ENCODE measurements at places on chromosomes 1 and 21.

DNA sequence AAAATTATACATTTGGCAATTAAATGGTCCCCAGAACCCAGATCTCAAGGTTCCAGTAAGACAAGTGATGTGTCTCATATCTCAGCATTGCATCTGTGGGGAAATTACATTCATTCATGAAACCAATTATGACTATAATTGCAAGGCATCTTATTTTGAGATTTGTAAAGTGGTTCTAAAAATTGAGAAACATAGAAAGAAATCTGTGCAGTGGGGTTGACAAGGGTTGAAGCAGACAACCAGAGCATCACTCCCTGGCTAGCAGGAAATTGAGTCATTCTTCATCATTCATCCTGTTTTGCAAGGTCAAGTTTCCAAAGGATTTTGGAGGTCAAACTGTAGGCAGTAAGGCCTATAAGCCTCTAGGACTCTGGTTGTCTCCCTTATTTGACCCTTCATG, 25.1 kb upstream of the MROH9 start:
- DNase-seq = no peak

- DNase-seq = no peak
Observed at GRCh38 chr1:97508653-97509218, 412.1 kb downstream of the DPYD start.

DNA sequence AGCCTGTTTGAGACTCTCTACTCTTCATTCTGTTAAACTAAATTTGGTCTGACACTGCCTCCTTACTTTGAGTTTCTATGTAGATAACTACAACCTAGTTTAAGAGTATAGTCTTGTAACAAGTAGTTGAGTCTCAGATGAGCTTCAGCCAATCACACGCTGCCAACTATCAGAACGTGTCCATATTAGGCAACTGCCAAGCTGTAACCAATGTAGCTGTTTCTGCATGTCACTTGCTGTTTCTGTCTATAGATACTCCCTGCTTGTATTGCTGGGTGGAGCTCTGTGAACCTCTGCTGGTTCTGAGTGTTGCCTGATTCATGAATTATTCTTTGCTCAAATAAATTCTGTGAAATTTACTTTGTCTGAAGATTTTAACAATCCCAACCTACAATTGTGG, 452.6 kb upstream of the NR5A2 start:
- no peak for DNase-seq

DNA sequence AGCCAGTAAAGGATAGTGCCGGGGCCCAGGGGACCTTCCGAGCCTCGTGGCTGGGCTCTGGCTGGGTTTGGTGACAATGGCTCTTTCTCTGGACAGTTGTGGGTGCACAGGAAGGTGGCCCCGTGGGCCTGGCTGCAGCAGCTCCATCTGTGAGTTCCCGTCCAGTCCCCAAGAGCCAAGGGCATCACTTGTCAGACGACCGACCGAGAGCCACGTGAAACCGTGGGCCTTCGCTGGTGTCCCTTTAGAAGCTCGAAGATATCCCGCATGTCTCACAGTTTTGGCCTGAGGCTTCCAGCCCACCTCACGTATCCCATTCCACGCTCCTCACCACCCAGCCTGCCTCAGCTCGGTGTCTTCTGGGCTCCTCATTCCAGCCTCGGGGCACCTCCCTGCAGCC, 27.2 kb upstream of the UMODL1 start:
- DNase-seq = no peak

DNA sequence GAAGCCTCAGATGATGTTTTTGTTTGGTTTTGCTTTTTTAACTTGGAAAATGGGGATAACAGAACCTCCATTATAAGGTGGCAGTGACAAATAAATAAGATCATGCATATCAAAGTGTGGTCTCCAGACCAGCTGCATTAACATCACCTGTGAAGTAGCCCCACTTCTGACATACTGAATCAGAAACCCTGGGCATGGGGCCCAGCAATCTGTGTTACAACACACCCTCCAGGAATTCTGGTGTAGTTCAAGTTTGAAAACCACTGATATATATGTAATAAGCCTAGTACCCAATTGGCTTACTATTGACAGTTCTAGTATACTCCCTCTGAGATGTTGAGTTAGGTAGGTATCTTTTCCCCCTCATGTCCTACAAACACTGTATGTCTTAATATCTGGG, 24.1 kb upstream of the RNF19B start:
- no peak for DNase-seq

GRCh38 chr1:84361796-84362195, 36.5 kb upstream of the DNASE2B start:
- no peak for DNase-seq

- DNase-seq = no peak
Observed at GRCh38 chr1:9294910-9295636, 2.4 kb downstream of the SPSB1 start.

GRCh38 chr1:226073184-226073950, 10.9 kb downstream of the H3-3A start:
- DNase-seq = no peak

- no peak for DNase-seq
Observed at GRCh38 chr1:160090760-160091159, 7.7 kb downstream of the IGSF8 start.

DNA sequence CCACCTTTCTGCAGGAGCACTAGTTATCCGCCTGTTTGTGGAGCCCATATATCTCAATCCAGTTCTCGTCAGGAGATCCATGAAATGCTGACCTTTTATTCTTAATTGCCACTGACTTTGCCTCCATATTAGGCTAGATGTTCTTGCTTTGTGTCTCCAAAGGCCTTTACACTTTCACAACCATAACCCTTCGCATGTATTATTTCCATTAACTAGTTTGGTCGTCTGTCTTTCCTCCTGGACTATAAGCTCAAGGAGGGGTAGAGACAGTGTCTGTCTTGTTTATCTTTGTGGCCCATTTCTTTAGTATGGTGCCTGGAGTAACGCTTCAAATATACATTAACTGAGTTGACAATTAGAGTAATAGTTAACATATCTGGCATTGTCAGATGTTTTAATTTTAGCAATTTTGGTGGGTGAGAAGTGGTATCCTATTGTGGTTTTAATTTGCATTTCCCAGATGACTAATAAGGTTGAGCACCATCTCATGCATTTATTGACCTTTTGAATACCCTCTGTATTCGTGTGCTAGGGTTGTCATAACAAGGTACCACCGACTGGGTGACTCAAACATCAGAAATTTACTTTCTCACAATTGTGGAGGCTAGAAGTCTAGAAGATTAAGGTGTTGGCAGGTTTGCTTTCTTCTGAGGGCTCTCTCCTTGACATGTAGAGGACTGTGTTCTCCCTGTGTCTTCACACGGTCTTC, 21.7 kb upstream of the IL12RB2 start:
- DNase-seq = no peak

GRCh38 chr21:29817450-29817849, 122.3 kb downstream of the GRIK1 start:
- no peak for DNase-seq

GRCh38 chr1:237105826-237106225, 63.8 kb downstream of the RYR2 start:
- no peak for DNase-seq

DNA sequence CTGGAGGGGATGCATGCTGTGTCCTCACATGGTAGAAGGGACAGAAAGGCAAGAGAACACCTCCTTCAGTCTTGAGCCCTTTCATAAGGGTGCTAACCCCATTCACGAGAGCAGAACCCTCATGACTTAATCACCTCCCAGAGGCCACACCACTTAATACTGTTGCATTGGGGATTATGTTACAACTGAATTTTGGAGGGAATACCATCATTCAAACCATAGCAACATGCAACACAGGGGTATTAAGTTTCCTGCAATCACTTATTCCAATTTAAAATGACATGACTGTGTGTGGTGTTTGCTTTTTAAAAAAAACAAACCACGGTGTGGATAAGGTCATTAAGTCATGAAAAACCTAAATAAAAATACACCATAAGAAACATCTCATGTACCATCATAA, 3.1 kb upstream of the LIN9 start:
- DNase-seq = no peak

DNA sequence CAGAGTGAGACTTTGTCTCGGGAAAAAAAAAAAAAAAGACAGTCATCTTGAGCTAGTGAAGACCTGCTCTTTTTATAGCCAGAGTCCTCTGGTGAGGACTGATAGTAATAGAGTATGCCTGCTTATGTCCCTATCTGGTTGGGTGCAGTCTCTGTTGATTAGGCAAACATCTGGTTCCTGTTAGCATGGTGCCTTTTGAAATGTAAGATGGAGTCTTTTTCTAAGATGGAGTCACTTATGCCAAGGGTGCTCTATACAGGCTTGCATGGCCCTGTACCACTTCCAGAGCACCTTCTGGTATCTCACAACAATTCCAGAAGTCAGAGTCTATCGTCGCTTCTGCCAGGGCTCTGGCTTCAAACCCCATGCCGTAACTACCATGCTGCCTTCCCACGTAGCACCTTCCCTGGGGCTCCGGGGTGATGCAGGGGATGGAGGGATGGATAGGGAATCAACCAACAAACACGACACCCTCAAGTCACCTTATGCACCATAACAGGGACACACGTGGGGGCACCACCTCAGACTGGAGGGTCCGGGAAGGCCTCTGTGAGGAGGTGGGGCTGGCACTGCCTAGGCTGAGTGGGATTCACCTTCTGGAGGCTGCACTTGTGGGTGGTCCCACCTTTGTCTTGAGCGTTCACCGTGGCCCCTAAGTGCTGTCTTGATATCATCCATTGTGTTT, 11.6 kb upstream of the PADI6 start:
- DNase-seq = no peak

GRCh38 chr1:183842795-183843144, 37.9 kb downstream of the RGL1 start:
- DNase-seq = no peak

DNA sequence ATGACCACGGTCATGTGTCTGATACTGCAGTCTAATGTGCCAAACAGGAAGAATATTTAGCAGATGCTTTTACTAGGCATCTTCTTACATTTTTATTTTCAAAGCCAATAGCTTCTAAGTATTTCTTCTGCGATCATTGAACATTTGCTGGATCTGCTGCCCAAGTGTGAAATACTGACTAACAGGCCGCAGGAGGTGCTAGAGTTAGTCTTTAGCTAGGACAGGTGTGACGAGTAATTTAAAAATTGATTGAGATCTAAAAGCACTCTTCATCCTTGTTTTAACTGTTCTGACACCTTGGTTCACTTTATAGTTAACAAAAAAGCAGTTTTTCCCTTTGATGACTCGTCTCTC, 748 bp upstream of the FAM78B start:
- no peak for DNase-seq

DNA sequence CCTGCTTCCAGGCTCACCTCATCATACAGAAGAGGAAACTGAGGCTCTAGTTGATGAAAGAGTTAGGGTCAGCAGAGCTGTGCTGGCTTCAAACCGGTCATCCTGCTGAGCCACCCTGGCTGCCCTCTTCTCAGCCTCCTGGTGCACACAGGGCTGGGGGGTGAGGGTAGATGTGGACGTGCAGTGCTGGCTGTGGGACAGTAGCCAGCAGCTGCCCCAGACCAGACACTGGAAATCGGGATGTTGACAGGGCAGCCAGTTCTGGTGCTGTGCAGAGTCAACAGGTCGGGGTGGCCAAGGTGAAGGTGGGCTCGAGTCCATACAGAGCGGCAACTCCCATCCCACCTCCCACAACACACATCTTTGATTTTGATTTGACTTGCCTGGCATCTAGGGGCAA, 1.5 kb upstream of the CLCNKA start:
- DNase-seq = no peak

DNA sequence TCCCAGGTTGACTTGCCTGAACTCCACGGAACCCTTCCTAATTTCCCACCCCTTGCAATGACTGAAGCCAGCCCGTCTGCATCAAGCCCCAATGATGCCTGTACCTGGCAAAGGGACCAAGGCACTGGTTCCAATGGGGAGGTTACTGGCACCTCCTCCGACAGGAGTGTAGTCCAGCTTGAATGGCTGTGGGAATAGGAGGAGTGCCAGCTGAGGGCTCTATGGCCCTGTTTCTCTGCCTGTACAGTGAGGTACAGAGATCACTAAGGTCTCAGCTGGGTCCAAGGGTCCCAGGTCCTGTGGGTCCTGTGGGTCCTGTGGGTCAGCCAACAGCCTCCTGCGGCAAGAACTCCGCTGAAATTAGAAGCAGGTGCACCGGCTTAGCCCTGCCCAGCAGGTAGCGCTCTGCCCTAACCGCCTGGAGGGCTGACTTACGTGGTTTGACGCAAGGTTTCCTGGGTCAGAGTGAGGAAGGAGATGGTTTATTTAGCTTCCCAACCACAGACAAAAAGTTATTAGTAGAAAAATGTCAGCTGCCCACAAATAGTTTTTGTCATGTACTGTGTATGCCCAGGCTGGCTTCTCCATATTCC, 9.9 kb upstream of the SPRR4 start:
- DNase-seq = no peak

GRCh38 chr1:61011561-61012263, 70.6 kb upstream of the NFIA start:
- no peak for DNase-seq

DNA sequence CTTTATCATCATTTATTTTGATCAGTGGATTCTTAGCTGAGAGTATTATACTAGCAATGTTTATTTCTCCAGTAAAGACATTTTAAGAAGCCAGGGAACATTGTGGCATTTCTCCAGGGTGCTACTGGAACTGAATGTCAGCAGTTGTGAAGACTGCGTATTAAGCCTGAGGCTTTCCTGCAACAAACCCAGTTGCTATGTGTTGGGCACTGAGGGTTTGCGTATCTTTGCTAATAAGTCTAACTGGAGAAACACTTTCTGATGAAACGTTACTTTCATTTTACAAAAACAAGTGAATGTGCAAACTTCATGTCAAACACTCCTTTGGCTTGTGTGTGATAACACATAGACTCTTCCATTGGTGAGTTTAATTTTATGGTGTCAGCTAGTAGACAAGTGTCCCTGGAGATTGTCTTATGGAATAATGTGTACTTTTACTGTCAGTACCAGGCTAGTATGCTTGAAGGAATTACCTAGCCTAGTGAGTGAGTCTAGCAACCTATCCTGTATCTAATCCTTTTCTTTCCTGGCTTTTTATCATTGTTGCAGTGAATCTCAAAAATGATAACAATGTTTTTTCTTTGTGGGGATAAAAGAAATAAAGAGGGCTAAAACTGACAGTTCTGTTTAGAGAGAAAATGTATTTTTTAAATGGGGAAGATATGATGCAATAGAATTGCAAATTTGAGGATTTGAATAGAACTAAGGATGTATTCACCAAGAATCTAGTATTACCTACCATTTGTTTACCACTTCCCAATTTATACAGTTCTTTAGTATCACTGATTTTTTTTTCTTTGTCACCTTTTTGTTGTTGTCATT, 70.1 kb downstream of the MTR start:
- no peak for DNase-seq

GRCh38 chr1:99603699-99604560, 42.0 kb upstream of the PALMD start:
- no peak for DNase-seq

- DNase-seq = no peak
Observed at GRCh38 chr1:43307458-43308158, 6.8 kb downstream of the TIE1 start.

DNA sequence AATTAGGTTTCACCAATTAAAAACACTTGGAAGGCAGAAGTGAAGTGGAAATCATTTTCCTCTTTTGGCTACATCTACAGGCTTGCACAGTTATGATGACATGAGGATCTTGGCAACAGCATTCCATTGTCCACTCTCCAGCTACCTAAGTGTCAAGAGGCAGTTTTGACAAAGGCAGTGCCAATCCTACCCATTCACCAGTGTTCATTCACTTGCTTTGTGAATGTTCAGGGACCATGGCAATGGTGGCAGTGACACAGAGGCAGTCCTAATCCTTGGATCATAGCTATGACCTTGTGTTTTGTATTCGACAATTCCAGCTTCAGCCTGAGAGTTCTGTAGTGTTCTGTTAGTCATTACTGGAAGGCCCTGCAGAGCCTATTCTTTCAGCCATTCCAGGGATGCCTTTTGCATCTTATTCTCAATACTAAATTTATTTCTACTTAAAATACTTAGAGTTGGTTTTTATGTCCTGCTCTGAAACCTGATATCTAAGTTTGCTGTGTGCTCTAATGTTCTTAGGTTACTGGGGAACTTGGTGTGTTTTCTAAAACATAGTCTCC, 36.7 kb downstream of the CRB1 start:
- DNase-seq = no peak
